ENCODE measurements at places on chromosomes 4 and X. TPM values are rescaled to one million over a fixed set of nuclear protein-coding genes. Genes with fewer than 3 reads are reported as not detected.
A peak's percentile ranks its signal among the peaks of the same experiment; 100 is the strongest.

GRCh38 chr4:24956763-24957162 lies 43.9 kb upstream of the CCDC149 start:
- no peak for DNase-seq

- no peak for DNase-seq
Measured at GRCh38 chrX:19794690-19795089, 92.7 kb downstream of the SH3KBP1 start.

DNA sequence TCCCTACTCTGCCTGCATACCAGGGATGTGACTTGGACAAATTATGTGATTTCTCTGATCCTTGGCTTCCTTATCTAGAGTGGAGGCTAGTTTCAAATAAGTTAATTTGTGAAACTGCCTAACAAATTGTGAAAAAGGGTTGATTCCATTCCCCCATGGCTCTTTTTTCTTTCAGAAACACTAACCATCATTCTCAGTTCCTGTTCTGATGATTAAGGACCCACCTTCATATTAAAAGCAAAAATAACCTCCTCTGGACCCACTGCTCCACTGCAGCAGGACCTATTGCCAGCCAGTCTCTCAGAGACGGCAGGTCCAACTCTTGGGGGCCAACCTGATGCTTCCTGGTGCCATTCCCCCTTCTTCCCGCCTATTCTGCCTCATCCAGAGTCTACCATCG lies 4.5 kb upstream of the ANXA5 start:
- DNase-seq, result no peak

GRCh38 chrX:97728215-97728614 lies 844.5 kb downstream of the RPA4 start:
- DNase-seq, result no peak

GRCh38 chrX:1554469-1555210 lies 17.7 kb upstream of the P2RY8 start:
- peak; percentile 68 for DNase-seq

GRCh38 chrX:56782791-56783449 lies 53.9 kb downstream of the NBDY start:
- DNase-seq, result no peak

DNA sequence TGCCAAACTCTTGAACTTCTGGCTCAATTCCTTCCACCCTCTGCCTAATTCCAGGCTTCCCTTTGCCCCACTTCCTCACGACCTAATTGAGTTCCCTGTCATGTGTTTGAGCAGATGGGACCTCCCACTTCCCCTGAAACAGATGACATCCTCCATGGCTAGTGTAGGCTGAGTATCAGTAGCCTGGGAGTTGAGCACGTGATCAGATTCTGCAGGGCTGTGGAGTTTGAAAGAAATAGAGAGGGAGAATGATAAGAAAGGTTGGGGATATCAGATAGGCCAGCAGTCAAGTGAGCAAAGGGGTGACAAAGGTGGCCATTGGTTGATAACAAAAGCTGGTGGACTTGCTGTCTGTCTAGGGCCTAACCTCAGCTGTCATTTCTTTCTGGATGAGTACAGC lies 18.8 kb upstream of the NWD2 start:
- no peak for DNase-seq

DNA sequence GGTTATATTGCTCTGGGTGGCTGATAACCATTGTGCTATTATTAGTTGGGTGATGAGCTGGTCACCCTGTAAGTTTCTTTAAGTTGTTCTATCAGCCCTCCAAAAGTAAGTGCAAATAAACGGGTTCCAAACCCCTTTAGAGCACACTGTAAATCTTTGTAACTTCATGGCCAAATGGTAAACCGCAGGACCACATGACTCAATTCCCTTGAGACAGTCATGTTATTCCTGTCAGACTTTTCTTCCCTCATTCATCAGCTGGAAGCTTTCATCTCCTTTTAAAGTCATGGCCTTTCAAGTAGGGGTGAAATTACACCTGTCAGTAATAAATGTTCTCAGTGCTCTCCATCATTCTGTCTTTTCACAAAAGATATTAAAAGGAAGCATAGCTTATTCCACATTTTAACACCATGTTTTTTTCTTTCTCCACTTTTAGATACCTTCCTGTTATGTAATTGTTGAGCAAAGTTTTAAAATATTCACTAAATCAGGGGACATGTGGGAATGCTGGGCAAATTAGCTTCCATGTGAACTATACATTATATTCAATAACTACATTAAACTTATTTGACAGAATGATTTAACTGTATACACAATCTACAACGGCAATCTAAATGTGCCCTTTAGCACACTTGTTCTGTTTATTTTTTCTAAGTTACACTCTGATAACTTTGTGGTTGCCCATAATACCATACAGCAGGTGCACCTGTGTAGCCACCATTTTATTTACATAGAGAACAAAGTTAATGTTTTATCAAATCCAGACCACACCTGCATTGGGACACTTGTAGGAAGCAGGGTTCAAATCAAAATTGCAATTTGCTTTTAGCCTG lies 275.5 kb downstream of the CFAP299 start:
- DNase-seq, result no peak

Gene FGD1
- total RNA-seq, result 0.12 TPM

Gene QRFPR
- total RNA-seq, result not detected

Gene TENM3
- not detected for total RNA-seq

All from activated CD8-positive, alpha-beta memory T cell treated with anti-CD3 and anti-CD28 coated beads, Interleukin-2, amount 10 ng/mL, durations not matched to agents 7 days and 5 days (primary cell).